ENCODE measurements at places on chromosomes 4 and X.

GRCh38 chr4:71685975-71686374, 97.9 kb downstream of the GC start:
- no peak for DNase-seq

- no peak for DNase-seq
These were observed 30.8 kb downstream of the DAPP1 start for GRCh38 chr4:99847362-99847976.

- no peak for DNase-seq
These were observed 76.6 kb downstream of the LIMCH1 start for GRCh38 chr4:41614519-41614918.

DNA sequence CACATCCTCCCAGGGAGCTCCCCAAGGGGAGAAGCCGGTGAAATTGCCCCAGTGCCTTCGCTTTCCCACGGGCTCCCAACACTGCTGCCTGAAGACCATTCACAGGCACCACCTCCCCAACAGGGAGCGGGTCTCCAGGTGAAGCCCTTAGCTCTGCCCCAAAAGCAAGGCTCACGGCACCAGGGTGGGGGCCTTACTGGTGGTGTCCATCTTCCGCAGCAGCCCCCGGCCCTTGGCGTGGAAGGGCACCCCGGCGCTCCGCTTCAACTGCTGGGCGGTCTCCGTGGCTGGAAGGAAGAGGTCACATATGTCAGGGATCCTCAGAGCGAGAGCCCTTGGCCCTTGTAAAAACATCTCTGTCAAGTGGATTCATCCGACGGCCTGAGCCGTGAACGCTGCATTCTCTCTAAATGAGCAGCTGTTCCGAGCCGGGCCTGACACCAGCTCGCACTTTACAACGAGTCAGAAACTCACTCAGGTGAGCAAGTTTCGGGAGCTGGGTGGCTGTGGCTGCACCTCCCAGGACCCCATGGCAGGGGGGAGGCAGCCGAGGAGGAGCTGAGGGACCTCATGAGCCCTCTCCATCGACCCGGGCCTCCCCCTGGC, 20.9 kb downstream of the NELFA start:
- DNase-seq = no peak

GRCh38 chr4:54717694-54718093, 59.9 kb downstream of the KIT start:
- DNase-seq = no peak

DNA sequence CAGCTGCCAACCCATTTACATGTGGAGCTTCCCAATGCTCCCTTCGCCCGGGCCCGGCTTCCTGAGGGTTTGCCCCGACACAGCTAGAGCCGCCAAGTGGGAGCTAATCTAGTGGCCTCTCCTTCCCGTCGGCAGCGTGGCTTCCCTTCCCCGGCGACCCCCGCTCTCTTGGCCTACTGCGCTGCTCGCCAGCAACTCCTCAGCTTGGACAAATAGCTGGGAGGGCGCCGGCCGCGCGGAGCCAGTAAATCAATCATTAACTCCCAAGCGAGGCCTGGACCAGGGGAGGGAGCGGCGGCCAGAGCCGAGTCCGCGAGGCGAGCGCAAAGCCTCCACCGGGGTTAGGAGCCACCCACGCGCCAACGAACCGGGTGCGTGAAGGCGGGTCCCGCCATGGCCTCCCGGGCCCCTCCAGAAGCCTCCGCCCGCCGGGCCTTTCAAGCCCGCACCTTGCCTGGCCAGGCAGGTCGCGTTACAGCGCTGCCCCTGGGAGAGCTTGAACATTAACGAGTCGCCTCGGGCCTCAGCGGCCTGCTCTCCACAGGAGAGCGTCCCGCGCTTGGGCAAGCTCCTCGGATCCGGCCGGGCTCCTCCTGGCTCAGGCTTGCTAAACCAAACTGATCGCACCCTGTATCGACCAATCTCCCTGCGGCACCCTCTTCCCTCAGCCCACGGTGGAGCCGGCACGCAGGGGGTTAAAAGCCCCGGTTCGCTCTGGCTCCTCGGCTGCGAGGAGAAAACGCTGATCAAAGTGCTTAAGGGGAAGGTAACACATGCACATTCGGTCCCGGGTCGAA, 10.6 kb upstream of the BCOR start:
- no peak for DNase-seq
